ENCODE measurements at places on chromosomes 5 and 9. TPM values are rescaled to one million over a fixed set of nuclear protein-coding genes. Genes with fewer than 3 reads are reported as not detected.

Gene PCDHGA3
- 0.26 TPM for total RNA-seq

- DNase-seq: no peak
Observed at GRCh38 chr5:61286446-61287132, 45.5 kb upstream of the ZSWIM6 start.

DNA sequence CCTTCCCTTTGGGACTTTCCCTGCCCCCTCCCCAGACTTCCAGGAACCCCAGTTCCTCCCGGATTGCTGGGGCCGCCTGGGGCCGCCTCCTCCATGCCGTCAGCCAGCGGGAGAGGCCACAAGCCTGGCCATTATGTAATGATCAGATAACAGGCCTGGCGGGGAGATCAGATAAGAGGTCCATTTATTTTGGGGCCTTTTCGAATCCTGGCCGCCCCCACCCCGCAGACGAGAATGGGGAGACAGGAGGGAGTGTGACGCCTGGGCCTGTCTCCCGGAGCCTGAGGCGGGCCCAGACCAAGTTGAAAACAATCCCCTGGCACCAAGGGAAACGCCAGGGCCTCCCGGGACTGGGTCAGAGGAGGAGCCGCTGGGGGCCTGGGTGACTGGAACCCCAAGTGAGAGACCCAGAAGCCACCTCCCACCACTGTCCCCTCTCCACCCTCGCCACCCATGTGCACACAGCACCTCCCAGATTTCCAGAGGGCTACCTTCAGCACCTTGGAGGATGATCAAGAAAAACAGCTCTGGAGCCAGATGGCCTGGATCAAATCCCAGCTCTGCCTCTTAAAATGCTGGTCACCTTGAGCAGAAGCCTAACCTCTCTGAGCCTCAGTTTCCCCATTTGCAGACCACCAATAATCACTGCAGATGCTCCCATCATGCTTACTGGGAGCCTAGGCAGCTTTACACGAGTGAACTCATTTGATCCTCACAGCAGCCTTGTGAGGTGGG, 7.8 kb downstream of the ENG start:
- no peak for DNase-seq

- no peak for DNase-seq
Observed at GRCh38 chr5:40879163-40879942, 29.9 kb upstream of the C7 start.
